ENCODE measurements at places on chromosomes 5 and 9.

DNA sequence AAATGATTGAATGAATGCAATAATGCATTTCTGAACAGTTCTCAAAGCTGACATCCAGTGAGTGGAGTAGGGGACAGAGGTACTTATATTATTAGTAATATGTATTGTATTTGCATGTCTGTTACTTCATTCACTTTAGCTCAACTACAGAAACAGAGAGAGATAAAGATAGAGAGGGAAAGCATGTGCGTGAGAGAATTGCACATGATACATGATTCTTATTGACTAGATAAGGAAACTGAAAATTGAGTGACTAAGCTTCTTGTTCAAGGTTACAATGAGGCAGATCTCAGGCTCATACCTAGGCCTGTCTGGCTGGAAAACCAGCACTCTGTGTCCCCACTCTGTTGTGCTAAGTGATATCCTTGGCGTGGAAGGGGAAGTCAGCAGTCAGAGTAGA, 337.7 kb upstream of the KLF4 start:
- DNase-seq: no peak

GRCh38 chr5:97096846-97097245, 45.6 kb downstream of the LIX1 start:
- DNase-seq: no peak

- no peak for DNase-seq
These were observed 1.5 kb upstream of the ANKHD1 start for GRCh38 chr5:140399979-140400729.

DNA sequence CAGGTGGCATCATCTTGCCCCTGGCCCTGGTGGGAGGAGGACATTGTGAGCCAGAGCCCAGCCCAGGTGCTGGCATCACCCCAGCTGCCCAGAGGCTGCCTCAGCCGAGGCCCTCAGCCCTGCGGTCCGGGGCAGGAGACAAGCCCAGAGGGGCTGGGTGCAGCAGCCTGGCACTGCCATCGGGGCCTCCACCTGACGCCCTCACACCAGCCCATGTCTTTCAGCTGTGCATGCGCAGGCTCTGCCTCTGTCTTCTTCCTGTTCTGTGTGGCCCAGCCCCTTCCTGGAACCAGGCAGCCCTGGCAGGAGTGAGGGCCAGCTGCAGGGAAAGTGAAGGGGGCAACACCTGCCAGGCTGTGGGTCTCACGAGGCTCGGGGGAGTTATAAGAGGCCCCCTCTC, 4.8 kb upstream of the CEL start:
- DNase-seq: no peak

DNA sequence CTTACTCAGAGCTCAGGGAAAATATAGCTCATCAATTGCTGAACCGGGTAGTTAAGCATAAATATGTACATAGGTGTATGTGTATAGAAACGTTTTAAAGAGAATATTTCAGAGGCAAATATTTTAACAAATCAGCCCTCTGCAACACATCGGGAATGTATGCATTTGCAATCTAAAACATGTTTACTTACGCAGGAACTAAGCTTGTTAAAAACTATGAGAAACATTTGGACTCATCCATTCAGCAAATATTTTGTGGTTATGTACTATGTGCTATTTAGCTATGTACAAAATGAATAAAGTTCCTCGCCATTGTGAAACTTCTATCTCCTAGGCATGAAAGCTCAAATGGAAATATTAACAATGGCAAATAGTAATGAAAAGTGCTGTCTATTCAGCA, 469.9 kb downstream of the ARHGEF28 start:
- no peak for DNase-seq

- DNase-seq: no peak
These were observed 145.4 kb upstream of the PITX1 start for GRCh38 chr5:135179308-135179980.

DNA sequence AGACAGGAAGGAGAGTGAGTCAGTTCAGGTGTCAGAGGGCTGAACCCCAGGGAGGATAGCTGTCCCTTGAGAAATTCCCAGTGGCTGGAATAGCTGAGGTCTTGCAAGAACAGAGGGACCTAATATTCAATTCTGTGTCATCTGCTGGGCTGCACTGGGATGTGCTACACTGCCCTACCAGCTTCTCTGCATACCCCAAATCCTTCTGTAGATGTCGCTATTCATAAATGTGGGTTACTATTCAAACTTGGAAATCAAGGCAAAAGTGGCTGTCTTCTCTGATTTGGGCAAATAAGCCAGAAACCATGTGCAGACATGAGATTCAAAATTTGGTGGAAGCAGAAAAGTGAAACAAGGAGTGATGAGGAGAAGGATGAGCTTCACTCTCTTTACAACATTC, 16.3 kb downstream of the TNFSF8 start:
- DNase-seq: no peak

GRCh38 chr5:167888393-167888792, 403.1 kb upstream of the WWC1 start:
- DNase-seq: no peak

DNA sequence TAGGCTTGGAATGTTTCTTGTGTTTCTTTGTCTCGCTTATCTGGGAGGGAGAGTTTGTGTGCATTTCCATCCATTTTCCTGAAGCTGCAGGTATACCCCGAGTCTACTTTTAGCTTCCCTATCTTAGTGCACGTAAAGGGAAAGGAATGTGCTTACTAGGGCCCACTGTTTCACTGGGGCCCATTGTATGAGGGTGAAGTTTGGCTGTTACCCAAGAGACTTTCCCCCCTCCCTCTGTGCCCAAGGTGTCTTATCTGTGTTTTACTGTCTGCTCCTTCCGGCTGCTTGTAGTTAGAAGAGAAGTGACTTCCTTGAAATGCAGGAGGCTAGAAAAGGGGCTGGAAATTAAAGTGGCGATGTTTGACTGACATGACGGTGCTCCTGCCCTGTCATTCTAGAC, 12.1 kb upstream of the BTNL3 start:
- no peak for DNase-seq

- DNase-seq: no peak
These were observed 4.4 kb downstream of the GPR107 start for GRCh38 chr9:130058154-130058553.

GRCh38 chr5:168341178-168341577, 49.7 kb downstream of the WWC1 start:
- DNase-seq: no peak

DNA sequence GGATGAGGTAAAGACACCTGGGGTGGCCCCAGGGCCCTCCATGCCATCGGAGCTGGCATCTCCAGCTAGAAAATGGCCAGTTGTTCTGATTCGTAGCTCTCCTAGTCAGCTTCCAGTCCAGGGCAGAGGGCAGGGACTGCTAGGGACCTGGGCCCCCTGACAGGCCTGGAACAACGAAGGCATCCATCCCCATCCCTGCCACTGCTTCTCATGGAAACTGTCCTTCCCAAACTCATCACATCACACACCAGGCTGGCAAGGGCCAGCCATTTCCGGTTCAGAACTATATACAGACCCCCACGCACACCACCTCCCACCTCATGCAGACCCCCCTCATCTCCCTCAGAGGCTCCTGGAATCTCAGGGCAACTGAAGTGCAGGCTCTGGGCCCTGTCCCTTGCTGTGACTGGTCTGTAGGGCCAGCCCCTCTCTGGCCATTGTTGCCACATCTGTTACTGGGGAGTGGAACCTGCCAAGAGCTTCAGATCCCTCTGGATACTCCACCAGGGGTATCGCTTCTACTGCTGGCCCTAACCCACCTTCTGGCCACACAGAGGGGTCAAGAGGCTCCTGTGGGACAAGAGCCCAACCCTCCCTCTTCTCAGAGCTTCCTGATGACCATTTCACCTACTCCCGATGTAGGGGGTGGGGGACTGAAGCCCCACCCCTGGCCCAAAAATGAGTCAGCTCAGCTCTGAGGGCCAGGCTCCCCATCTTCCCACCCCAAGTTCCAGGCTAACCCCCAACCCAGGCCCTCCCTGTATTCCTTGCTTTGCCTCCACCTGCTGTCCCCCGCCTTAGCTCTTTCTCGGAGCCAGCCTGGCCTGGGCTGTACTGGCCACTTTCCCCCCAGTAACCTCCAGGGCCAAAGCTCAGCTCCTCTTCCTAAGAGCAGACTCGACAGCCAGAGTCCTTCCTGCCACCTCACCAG, 1.2 kb upstream of the MZB1 start:
- no peak for DNase-seq

GRCh38 chr5:178993236-178993765, 1.8 kb downstream of the GRM6 start:
- no peak for DNase-seq

DNA sequence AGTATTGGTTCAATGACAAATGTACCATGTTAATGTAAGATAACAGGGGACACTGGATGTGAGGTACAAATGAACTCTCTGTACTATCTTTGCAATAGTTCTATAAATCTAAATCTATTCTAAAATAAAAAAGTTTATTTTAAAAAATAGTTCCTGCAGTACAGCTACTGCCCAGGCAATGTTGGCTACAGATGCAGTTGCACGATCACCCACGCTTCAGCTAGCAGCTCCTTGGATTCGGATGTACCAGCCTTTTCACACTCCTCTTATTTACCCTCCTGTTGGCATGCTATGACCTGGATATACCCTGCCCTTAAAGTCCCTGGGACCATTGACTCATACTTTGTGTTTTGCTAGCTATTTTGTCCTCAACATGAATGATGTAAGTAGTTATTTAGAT, 185.4 kb upstream of the SMARCA2 start:
- no peak for DNase-seq

DNA sequence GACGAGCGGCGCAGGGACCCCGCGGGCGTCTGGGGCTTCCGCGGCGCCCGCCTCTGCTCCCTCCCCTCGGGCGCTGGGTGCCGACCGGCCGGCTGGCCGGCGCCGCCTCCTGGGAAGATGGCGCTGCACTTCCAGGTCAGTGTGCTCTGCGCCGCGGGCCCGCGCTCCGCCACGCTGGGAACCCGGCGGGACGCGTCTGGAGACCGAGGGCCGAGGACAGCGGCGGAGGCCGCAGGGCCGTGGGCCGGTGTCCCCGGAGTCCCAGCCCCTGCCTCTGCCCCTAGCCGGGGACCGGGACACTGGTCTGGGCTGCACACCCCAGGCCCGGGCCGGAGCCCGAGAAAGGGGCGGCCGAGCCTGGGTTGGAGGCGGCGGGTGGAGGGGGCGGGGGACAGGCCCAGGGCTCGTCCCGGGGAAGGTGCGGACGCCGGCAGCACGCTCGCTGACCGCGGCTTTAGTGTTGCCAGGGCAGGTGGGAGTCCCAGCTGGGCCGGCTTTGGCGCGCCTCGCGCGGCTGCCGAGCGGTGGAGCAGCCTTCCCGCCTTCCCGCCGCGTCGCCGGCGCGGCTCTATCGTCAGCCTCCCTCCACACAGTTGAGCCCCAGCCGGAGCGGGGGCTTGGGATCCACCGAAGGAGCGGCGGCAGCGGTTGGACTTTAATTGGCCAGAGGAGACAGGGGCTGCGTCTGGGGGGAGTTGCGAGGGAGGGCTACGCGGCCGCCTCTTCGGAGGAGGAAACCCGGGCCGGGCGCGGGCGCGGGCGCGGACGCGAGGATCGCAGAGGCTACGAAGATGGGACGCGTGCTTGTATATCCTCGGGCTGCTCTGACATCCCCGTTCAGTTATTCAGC, at the start of gene RANBP17:
RANBP17 (plus strand) TSS at position 102 of the 850 bp plus-strand sequence.
- DNase-seq: no peak

DNA sequence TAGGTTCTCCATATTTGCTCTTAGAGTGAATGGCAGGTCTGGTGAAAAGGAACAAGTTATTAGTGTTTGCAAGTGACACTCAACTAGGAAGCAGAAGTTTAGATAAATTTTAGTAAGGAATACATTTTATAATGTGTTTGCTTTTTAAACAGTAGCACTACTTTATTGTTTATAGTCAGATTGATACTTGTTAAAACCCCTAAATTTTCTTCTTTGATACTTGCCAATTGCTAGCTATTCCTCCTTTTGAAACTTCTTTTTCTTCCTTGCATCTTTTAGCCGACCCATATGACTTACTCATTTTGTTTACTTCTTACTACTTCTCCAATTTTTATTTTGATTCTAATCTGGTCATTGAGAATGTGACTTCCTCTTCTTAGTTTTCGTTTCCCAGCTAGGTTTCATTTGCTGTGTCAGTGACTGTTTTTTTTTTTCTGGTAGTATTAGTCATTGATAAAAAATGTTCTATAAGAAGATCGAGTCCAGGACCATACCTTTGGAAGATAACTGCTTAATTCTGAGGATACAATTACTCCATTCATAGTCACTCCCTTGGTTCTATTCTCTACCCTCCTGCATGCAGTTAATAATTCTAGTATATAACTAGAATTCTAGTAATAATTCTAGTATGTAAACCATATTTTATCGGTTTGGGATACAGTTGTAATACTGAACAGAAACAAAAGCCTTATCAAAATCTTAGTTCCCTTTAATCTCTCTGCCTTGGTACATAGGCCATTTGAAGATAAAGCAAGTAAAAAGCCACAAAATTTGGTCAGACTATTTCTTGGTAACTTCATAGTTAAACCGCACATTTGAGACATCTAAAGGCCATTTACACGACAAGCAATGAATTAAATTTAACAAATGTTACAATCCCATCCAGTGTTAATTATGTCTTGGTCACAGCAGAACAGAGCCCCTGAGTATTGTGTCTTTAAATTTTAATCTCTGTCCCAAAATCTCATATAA, 2.8 kb upstream of the RICTOR start:
- DNase-seq: peak; percentile 46

GRCh38 chr9:81829195-81829882, 98.9 kb upstream of the SPATA31D4 start:
- no peak for DNase-seq

GRCh38 chr9:121944711-121945191, 148.4 kb downstream of the TTLL11 start:
- peak; percentile 71 for DNase-seq

DNA sequence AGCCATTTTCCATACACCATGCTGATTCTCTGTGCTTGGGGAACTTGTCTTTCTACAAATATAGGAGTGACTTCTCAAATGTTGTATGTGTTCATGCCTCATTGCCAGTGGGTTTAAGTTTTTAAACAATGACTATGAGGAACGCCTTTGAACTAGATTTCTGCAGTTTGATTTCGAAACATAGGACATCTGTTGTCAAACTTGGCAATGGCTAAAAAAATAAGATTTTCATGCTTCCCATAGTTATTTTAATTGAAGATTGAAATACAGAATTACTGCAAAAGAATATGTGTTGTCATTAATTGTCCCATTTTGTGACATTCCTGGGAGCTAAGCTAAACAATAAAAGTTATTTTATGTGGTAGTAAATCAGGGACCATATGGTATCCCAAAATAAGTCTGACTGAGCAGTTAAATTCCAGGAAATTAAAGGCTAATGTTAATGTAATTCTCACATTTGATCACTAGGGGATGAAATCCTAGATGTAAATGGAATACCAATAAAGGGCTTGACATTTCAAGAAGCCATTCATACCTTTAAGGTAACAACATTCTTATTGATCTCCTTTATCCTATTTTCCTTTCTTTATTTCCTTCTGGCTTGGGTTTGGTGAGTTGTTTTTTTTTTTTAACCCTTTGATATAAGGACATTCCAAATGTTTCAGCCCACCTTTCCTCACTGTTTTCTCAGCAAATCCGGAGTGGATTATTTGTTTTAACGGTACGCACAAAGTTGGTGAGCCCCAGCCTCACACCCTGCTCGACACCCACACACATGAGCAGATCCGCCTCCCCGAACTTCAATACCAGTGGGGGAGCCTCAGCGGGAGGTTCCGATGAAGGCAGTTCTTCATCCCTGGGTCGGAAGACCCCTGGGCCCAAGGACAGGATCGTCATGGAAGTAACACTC, 116.7 kb downstream of the GOLPH3 start:
- peak; percentile 33 for DNase-seq
